ENCODE measurements at places on chromosomes 2 and 18.

DNA sequence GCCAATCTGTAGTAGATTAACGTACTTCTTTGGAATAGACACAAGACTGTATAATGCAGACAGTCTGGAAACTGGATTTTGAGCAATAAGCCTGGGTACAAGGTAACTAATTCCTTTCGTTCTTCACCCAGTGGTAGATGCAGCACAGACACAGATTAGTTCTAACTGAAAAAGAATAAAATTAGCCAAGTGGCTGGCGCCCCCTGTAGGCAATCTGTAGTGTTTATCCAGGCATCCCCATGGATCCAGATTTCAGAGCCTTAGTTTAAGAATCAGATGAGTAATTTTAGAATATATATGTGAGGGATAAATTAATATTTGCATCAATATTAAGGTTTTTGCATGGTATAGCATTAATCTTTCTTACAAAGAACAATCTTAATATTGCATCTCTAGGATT, 563.9 kb downstream of the DCC start:
- no peak for DNase-seq

DNA sequence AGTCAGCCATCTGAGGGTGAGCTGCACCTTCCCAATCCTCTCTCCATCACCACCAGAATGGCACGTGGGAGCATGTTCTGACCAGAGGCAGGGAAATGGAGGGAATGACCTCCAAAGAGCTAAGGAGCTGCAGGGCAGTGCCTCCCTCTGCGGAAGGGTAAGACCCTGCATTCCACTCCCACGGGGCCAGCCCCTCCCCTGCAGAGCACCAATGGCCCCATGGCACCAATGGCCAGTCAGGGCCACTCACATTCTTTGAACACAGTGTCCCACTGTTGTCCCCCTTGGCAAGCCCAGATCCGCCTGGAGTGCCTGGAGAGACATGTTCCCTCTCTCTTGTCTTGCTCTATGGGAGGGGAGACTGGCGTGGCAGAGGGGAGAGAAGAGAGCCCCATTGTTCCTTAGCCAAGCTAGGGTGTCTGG, 164.4 kb downstream of the TNS1 start:
- no peak for DNase-seq

GRCh38 chr2:14336759-14337382, 295.6 kb upstream of the LRATD1 start:
- no peak for DNase-seq

- DNase-seq: no peak
These were observed 6.6 kb upstream of the KLHL30 start for GRCh38 chr2:238131761-238132462.

- no peak for DNase-seq
These were observed 84.9 kb upstream of the ZCCHC2 start for GRCh38 chr18:62438018-62438329.

DNA sequence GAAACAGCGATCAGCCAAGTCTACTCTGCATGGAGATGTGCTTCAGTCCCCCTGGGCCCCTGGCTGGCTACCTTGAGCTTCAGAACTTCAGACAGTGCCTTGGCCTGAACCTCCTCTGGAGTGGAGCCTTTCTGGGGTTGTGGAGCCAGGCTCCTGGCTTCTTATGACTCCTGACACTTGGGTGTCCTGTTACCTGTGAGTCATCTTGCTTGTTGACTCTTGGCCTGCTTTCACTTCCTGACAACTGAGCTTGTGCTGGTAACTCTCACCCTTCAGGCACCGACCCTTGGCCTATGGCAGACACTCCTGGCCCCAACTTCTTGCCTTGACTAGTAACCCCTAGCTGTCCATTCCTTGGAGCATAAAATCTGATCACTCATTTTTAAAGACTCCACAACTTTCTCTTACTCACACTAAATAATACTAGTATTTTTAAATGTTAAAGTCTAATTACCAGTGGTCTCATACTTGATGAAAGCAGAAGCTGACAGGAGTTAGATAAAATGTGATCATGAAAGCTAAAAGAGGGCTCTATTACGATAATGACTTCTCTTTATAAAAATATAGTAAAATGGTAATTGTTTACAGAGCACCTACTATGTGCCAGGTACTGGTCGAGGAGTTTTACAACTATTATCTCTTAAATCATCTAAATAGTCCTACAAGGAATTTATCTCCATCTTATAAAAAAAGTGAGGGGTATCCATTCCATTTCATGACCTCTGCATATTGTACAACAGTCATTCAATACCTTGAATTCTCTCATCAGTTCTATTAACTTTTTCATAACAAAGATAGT, 46.3 kb upstream of the VIT start:
- DNase-seq: no peak

GRCh38 chr2:56184500-56185011, 766 bp downstream of the CCDC85A start:
- no peak for DNase-seq

DNA sequence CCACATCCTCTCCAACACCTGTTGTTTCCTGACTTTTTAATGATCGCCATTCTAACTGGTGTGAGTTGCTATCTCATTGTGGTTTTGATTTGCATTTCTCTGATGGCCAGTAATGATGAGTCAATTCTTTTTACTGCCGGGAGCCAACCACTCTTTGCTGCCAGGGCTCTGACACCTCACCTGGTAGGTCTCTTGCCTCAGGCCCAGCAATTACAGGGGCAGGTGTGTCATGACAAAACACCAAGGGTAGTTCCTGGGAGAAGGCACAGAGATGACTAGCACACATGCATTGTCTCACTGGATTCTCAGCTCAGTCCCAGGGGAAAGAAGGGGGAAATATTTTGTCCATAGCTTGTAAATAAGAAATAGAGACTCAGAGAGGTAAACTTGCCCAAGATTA, 122.3 kb downstream of the CHST9 start:
- no peak for DNase-seq

GRCh38 chr2:85913884-85914881, 25.4 kb upstream of the ST3GAL5 start:
- no peak for DNase-seq

- no peak for DNase-seq
These were observed 2.8 kb downstream of the ONECUT2 start for GRCh38 chr18:57437766-57438671.

- DNase-seq: no peak
These were observed 105.9 kb upstream of the NYAP2 start for GRCh38 chr2:225293638-225294037.

DNA sequence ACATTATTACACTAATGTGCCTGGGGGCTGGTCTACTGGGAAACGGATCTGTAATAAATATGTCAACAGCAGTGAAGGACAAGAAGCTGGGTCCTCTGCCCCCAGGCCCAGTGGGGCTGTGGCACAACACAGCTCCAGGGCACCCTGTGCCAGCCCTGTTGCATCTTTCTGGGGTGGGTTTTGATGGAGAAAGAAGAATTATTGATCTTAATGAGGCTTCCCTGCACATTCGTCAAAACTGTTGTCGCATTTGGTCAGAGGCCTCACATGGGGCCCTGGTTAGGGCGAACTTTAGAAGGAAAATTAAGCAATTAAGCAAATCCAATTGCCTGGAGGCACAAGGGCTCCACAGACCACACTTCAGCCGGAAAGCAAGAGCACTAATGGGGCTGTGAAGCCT, 30.0 kb upstream of the TWIST2 start:
- no peak for DNase-seq

DNA sequence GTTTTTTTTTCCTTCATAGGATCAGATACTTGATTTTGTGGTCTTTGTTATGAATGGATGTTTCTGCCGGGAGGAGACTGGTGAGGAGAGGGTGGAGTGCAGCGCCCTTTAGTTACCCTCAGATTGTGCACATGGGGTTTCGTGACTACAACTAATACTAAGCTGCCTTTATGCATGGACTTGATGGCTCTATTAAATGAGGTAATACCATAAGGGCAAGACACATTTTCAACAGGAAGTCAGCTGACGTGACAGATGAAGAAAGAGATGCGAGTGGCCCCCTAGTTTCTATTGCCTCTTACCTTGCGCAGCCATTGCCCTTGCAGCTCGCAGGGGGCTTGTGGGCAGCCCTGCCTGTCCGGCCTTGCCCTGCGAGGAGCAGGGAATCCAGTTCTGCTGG, 24.4 kb downstream of the ZNF407 start:
- DNase-seq: no peak

All from CD4-positive, alpha-beta T cell treated with Interleukin-17A for 4 hours (primary cell).